Sigmoid colon (tissue), 7 donors: ENCODE measurements at places on chromosomes 12 and 14. TPM values are rescaled to one million over a fixed set of nuclear protein-coding genes. Genes with fewer than 3 reads are reported as not detected.

- no peaks in the 10 kb centered on the region for H3K36me3 ChIP-seq
Observed at GRCh38 chr14:76268700-76269099, 107.2 kb upstream of the ESRRB start.

DNA sequence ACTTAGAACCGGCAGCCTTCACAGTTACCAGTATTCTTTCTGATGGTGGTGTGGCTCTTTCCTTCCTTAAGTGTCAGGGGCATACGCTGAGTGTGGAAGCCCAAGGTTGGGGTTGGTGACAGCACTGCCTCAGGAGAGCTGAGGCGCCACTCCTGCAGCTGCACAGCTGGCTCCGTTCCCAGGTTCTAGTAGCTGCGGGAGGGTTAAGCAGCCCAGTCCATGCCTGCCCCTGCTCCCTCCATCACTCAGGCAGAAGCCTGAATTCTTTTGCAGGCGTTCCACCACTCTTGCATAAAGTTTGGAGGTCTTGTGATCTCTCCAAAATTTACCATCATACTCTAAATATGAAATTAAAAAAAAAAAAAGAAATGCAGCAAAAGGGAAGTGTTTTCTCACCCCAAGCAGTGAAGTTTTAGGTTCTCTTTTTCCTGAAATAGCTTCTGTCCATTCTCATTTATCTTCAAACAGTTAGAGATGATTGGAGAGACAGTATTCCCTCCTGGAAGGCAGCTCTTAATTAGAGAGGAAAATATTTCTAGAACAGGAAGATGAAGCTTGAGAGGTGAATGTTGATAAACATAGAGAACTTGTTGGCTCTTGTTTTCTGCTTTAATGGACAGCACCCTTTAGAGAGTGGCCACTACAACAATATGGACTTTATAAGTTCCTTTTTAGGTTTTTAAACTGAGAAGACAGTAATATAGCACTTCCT is 136.1 kb downstream of the FGD4 start:
- H3K4me1 ChIP-seq, result peaks cover 25% of the 10 kb centered on the region
- DNase-seq, result peak; percentile 83
- H3K27ac ChIP-seq, result peak overlapping the region; percentile 66
- H3K36me3 ChIP-seq, result no peaks in the 10 kb centered on the region

DNA sequence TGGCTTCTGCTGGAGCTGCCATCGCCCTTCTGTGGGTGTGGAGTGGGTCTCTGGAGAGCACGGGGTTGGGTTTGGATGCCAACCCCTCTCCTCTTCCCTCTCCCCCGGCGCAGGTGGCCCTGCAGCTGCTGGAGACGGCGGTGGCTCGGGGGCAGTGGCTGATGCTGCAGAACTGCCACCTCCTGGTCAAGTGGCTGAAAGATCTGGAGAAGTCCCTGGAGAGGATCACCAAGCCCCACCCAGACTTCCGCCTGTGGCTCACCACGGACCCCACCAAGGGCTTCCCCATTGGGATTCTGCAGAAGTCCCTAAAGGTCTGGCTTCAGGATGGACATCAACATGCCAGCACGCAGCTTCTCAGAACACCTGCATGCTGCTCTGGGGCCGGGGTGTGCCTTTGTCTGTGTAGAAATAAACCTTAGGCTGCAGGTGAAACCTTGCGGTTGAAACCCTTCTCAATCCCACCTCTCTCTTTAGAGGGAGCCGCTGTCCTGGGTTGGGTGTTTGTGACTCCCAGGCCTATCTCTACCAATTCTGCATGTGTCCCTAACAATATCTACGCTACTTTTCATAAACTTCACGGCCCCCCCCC is 44.3 kb downstream of the CCDC92 start:
- no peaks in the 10 kb centered on the region for H3K27me3 ChIP-seq
- no peak overlapping the region for H3K4me3 ChIP-seq
- H3K27ac ChIP-seq, result no peak overlapping the region
- no peak for DNase-seq
- no peaks in the 10 kb centered on the region for H3K4me1 ChIP-seq

DNA sequence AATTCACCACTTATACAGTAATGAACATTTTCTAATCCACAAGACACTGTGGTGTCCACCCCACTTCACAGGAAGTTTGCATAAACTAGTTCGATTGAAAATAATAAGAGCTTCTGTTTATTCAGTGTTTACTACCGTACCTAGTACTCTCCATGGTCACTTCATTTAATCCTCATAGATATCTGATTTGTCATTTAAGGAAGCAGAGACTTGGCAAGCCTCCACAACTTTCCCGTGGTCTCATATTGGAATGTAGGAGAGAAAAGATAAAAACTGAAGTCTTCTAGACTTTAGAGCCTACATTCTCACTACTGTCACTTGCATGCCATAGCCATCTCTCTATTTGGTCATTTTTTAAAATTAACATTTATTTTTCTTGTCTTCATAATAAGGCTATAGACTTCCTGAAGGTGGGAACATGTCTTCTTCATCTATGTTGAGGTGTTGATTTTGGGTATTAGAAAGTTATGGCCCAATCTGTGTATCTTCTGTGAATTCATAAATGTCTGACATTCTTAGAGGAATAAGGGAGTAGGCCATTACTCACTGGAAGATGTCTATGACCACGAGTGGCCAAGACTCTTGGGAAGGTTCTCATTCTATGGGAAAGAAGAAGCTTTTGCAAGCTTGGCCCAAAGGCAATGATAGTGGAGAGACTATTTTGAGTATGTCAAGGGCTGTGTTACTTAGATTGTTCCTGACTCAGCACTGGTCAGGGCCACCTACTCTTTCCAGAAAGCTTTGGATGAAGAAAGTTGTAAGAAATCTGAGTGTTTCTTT is 423.7 kb downstream of the LRIG3 start:
- DNase-seq, result no peak
- no peaks in the 10 kb centered on the region for H3K4me1 ChIP-seq
- H3K27ac ChIP-seq, result no peak overlapping the region
- H3K36me3 ChIP-seq, result no peaks in the 10 kb centered on the region

GRCh38 chr12:132954471-132955048 is 1.5 kb downstream of the ZNF605 start:
- no peaks in the 10 kb centered on the region for H3K4me1 ChIP-seq
- no peak for DNase-seq
- no peaks in the 10 kb centered on the region for H3K27me3 ChIP-seq
- peak overlapping the region; percentile 89 for H3K4me3 ChIP-seq

DNA sequence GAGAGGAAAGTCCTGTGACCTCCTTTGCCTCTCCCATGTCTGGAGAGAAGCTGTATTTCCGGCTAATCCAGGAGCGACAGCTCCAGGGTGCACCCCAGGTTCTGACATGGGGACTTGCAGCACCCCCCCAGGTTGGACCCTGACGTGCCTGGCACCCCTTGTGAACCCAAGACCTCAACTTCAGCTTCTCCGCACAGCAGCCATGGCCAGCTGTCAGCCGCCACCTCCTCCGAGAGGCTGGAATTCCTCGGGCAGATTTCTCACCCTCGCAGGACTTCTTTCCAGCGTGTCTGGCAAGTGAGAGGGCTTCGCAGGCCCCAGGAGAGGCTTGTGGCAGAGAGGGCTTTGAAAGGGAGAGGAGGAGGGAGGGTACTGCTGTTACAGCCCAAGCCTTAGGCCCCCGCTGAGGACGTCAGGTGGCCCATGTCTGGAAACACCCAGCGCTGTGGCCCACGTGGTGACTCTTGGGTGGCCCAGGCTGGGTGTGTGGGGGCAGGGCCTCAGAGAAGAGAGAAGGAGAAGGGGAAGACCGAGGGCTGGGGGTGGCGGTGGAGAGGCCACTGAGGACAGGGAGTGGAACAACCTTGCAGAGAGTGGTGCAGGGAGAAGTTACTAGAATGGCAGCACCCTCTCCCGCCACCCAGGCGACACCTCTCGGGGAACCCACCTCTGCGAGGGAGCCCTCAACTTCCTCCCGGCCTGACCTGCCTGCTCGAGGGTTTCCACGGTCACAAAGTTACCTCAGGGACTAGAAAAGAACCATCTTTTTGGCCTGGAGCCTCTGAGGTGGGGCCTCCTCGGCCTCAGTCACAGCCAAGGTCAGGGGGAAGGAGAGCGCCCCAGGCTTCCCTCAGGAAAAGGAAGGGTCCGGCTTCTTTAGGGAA is 11.7 kb upstream of the RPS6KL1 start:
- no peaks in the 10 kb centered on the region for H3K4me1 ChIP-seq
- H3K27ac ChIP-seq, result no peak overlapping the region
- no peaks in the 10 kb centered on the region for H3K27me3 ChIP-seq
- no peak overlapping the region for H3K4me3 ChIP-seq

DNA sequence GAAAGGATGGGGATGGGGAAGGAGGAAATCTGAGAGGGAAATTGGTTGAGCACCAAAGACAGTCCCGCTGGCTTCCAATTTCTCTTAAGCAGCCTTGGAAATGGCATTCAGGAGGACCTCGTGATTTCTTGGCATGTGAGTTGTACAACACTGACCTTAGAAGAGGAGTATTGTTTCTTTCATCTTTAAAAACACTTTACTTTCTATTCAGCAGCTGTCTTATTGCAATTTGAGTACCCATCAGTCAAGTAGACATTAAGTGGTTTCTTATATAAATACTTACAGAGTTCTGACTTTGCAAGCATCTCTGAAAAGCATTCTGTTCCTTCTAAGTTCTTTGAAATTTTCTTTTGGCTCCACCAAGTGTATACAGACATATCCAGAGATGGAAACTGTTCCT is 83.2 kb downstream of the LMNTD1 start:
- H3K27me3 ChIP-seq, result no peaks in the 10 kb centered on the region
- no peaks in the 10 kb centered on the region for H3K4me1 ChIP-seq
- no peak for DNase-seq
- no peak overlapping the region for H3K4me3 ChIP-seq

- H3K4me1 ChIP-seq, result no peaks in the 10 kb centered on the region
- no peak overlapping the region for H3K27ac ChIP-seq
- no peak for DNase-seq
- H3K4me3 ChIP-seq, result no peak overlapping the region
- H3K27me3 ChIP-seq, result no peaks in the 10 kb centered on the region
Observed at GRCh38 chr14:98834119-98834518, 437.9 kb downstream of the BCL11B start.

DNA sequence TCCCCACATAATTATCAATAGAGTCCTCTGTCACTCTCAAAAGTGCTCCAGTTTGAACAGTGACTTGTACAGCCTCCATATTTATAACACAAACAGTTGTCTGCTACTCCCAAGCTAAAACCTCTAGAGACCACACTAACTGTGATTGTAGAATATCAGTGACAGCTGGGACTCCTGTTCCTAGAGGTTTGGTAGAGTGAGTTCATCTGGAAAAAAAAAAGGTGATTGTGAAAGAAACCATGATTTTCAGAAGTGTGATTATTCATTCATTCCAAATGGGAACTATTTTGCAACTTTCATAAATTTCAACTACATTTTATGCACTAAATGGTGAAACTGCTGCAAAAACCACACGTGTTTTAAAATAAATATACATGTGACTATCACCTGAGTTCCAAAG is 128.0 kb upstream of the PLXNC1 start:
- H3K4me1 ChIP-seq, result no peaks in the 10 kb centered on the region
- no peak overlapping the region for H3K27ac ChIP-seq
- no peaks in the 10 kb centered on the region for H3K27me3 ChIP-seq
- no peak overlapping the region for H3K4me3 ChIP-seq
- no peak for DNase-seq

- no peaks in the 10 kb centered on the region for H3K27me3 ChIP-seq
- H3K27ac ChIP-seq, result no peak overlapping the region
- no peaks in the 10 kb centered on the region for H3K4me1 ChIP-seq
- no peak for DNase-seq
Observed at GRCh38 chr12:49461221-49461620, 77.6 kb upstream of the KCNH3 start.

DNA sequence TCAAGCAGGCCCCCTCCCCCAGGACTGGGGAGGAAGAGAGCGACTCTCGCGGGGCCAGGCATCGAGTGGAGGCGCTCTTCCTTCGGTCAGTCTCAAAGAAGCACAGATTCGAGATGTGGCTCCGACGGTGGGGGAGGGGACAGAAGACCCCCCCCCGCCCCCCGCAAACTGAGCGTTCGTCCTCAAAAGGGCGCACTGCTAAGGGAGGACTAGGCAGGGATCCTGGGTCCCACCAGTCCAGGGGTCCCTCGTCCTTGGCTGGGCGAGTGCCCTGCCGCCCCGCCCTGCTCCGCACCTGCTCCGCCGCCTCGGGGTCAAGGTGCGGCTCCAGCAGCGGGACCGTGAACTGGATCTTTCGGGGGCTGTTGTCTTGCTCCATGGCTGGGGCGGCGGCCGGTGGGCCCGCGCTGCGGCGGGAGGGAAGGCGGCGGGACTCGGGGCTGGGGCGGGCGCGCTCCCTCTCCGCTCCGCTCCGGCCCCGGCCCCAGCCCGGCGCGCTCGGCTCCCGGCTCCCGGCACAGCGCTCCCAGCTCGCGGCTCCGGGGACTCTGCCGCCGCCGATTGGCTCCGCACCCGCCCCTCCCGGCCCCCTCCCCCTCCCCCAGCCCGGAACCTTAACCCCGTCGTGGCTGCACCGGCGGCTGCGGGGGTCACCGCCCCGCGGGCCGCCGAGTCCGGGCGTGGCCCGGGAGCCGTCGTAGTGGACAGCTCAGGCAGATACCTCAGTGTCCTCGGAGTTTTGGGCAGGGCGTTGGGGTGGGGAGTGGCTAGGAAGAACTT is at the start of gene PPP1R1A:
TSS of gene PPP1R1A (minus strand) at position 550 of the 780 bp plus-strand sequence. CDS start at position 379, 171 bp downstream.
- H3K36me3 ChIP-seq, result no peaks in the 10 kb centered on the region
- H3K27me3 ChIP-seq, result no peaks in the 10 kb centered on the region
- peak within 1 kb of the TSS; percentile 80 for H3K27ac ChIP-seq

MYF6 gene
- not detected for total RNA-seq

GPR137C gene
- 0.49 TPM for total RNA-seq

MYL6B gene
- total RNA-seq, result 76.8 TPM

RND1 gene
- 5.2 TPM for total RNA-seq

NGB gene
- total RNA-seq, result 9.4 TPM

RNF212B gene
- not detected for total RNA-seq
